NCI-H1092 treated with DMSO at 0.1 percent for 48 hours (cell line): ENCODE measurements at places on chromosomes 2 and 18.

DNA sequence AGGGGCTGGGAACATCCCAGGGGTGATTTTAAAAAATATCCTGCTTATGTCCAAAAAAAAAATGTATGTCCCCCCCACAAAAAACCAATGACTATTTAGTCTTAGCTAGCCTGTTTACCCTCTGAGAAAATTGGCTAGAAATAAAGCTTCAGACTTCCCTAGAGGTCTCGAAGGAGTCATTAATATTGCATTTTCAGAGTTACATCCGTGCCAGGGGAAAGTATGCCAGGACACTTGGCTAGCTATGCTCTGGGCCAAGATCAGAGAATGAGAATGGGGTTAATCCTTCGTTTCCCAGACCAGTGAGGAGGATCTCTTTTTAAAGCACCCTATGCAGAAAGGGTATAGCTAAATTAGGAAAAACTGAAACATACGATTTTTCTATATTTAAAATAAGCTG is 183.6 kb downstream of the MC4R start:
- DNase-seq = no peak

DNA sequence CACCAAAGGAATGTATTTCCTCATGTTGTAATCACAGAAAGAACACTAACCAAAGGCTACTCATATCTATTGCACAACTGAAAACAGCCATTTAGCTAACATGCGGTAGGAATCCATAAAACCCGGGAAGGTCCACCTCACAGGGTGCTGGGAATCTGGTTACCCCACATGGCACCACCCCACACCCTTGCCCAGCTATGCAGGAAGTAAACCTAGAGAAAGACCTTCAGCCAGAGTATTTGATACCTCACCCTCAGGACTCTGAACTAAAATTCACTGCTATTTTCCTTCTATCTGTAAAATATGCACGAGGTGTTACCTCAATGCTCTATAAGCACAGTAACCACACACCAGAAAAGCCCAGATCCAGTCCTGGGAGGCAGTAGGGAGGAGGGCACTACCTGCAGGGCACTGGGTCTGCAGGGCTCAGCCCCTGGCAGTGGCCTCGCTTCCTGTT is 45.8 kb downstream of the PTPN2 start:
- DNase-seq = no peak

DNA sequence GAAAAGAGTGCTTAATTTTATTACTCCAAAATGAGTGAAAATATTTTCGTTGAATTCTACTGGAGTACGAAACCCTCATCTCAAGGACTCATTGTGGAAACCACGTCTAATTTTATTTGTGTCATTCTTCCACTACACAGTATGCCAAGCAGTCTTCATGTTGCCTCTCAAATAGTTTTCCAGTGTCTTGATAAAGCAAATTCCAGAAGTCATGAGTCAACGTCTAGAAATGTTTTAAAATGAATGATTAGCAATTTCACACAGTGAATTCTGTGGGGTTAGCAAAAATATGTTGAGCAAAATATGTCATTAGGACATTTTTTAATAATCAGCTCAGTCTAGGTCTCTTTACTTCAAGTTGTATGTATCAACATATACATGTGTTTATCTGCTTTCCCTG is 865.5 kb downstream of the DSC3 start:
- no peak for DNase-seq

DNA sequence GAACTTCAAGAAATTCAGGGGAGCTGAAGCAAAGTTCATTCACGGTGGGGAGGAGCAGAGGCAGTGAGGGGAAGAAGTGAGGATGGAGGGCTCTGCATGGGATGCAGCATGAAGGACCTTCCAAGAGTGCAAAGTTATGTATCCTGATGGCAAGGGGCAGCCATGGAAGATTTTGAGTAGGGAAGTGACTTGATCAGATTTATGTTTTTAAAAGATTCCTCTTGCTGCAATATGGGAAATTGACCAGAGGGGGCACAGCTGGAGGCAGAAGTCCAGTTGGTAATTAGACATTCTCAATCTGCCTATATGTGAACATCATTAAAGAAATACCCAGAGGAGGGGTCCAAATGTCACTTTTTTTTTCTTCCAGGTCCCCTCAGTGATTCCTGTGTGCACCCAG is 21.5 kb upstream of the ANXA4 start:
- no peak for DNase-seq

DNA sequence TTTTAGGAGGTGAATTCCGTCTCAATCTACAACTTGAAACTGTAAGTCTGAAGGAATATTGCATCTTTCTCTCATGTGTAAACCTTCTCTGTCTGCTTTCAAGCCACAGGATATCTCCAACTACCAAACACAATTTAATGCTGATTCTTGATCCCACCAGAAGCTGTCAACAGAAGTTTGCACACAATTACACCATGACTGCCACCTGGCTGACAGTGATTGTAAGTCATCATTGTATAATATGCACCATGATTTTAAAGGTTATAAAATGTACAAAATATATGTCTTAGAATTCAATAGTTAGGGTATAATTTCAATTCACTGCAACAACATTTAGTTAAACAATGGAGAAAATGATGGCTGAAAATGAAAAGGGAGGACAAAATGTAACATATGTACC is 18.4 kb downstream of the PREPL start:
- no peak for DNase-seq
